Retina (tissue), 1 donor: ENCODE measurements at places on chromosomes 5 and 9.

GRCh38 chr5:43065387-43065947 is 25.3 kb upstream of the ANXA2R start:
- DNase-seq = peak; percentile 62

DNA sequence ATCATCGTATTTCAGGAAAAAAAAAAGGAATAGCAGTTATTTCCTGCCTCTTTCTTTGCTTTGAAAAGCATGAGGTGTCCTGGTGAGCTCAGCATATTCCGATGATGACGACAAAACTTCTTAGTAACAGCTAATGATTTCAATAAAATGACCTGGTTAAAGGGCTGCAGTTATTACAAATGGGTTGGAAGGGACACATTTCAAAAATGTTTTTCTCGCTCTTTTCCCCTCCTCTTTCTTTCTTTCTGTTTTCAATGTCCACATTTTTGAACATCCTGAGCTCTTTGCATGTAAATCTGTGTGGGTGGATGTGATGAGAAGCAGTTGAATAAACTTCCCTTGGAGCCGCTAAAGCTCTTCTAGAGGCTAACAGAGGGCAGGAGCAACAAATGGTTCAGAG is 186.8 kb upstream of the SLC27A6 start:
- no peak for DNase-seq

DNA sequence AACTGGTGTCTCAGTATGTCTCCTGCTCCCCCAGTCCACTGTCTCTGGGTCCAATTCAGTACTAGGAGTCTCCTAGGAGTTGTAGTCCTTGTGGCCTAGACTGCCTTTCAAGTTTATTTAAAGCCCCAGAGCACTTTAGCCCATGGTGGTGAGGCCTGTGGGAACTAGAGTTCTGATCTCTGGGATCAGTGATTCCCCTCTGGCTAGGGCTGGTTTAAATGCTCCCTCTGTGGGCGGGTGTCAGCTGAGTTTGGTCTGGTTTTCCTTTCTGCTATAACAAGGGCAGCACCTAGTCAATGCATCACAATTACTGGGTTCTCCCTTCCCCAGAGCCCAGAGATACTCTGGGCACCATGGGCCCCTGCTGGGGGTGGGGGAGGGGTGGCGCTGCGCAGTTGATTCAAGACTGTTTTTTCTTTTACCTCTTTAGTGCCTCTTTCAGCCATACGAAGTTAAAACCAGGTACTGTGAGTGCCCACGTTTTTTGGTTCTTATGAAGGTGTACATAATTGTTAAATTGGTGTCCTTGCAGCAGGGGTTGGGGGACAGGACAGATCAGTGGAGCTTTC is 9.3 kb upstream of the SLC36A3 start:
- DNase-seq = no peak

- no peak for DNase-seq
These were observed 343.2 kb downstream of the DEPDC1B start for GRCh38 chr5:60356745-60357144.

GRCh38 chr5:74460694-74461093 is 179.8 kb downstream of the ENC1 start:
- no peak for DNase-seq

DNA sequence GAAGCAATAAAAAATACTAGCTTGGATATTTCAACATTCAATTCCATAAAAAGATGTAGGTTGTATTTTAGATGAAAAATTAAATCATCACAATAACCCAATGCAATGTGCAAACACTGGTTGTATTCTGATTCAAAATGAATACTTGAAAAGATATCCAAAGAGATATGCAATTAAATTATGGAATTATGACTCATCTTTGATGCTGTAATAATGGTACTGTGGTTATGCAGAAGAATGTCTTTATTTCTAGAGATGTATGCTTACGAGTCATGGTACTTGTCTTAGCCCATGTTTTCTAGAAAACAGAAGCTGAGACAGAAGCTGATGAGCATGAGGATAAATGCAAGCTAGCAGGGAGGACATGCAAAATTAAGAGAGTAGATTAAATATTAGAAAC is 1941.4 kb upstream of the NUDT12 start:
- no peak for DNase-seq

DNA sequence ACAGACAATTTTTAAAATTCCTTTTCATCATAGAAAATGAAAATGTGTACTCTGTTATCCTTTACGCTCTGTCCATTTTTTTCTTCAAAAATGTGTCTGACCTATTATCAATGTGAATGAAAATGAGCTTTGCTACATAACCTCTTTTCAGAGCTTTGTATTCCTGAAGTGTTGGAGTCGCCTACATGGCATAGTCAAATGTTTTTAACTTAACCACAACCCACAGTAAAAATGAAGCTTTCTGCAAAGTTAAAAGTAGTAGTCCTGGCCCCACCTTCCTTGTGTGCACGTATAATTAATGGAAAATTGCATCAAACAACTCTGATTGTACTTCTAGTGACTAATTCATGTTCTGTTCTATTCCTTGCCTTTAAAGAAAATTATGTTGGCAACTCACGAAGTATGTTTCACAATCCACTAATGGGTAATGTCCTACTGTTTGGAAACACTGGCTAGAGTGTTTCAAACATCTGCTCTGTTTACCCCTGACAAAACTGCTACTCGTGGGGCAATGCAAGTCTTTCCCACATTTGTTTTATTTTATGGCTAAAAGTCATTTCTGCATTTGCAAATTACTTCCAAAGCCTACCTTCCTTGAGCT is 18.6 kb upstream of the PSAT1 start:
- no peak for DNase-seq

DNA sequence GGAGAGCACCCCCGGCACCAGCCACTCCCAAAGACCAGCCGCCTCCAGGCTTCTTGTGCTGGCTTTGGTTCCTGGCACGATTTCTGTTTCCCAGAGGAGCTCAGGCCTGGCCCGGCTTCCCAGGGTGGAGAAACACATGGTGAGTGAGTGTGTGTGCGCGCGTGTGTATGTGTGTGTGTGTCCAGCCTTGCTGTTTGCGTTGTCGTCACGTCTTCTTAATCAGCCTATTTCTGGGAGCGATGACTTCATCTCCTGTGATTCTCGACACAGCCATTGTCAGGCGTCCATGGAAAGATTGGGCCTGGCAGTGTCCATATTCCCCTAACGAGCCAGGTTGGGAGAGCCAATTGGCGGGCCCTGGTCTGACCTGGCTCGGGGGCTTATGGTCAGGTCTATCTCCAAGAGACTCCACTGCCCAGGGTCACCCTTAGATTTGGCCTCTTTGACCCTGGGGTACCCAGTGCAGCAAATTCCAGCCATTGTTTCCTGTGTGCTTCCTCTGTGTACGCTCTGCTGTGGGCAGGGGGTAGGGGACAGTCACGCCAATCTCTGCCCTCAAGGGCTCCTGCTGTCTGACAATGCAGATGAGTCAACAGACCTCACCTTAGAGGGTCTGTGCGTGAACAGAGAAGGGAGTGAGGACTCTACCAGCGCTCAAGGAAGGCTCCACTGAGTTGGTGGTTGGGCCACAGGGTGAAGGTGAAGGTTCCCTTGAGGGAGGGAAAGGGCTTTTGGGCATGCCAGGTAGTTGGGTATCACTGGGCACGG is 73.8 kb downstream of the DAB2IP start:
- DNase-seq = peak; percentile 60

- DNase-seq = peak; percentile 84
These were observed 5.1 kb upstream of the RGMB start for GRCh38 chr5:98768160-98768959.

GRCh38 chr5:167578977-167579692 is 712.3 kb upstream of the WWC1 start:
- DNase-seq = no peak

- no peak for DNase-seq
These were observed 399.3 kb upstream of the CDH9 start for GRCh38 chr5:27437594-27438200.

DNA sequence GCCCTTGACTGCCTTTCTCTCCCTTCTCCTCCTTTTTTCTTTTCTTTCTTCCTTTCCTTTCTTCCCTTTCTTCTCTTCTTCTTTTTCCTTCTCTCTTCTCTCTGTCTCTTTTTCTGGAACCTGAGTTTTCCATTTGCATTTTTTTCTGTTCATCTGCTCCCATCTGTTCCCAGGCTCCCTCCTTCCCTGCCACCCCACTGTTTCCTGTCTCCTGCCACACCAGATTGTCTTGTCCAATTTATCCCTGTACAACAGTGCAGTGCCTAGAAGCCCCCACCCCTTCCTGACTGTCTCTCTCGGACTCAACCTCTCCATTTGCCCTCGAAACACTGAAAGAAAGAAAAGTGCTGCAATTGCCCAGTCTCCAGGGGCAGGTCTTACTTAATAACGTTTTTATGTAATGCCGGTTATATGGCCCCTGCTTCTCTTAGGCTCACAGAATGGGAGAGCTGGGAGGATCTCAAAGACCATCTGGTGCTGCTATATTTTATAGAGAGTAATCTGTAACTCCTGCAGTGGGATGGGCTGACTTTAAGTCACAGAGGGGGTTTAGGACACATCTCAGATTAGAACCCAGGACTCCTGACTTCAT is 101.4 kb downstream of the RALGPS1 start:
- no peak for DNase-seq

- DNase-seq = no peak
These were observed 5.9 kb downstream of the FAM78A start for GRCh38 chr9:131270171-131271015.
